Panc1 (cell line): ENCODE measurements at places on chromosomes 1 and 21. TPM values are rescaled to one million over a fixed set of nuclear protein-coding genes. Genes with fewer than 3 reads are reported as not detected.

GRCh38 chr1:86394416-86394815 lies 1.7 kb downstream of the ODF2L start:
- peak overlapping the region; percentile 68 for H3K27ac ChIP-seq
- H3K4me3 ChIP-seq = peak overlapping the region; percentile 93
- H3K36me3 ChIP-seq = no peaks in the 10 kb centered on the region
- peaks cover 14% of the 10 kb centered on the region for H3K4me1 ChIP-seq

- H3K36me3 ChIP-seq = no peaks in the 10 kb centered on the region
- H3K4me1 ChIP-seq = no peaks in the 10 kb centered on the region
- H3K4me3 ChIP-seq = no peak overlapping the region
- no peak overlapping the region for H3K27ac ChIP-seq
These were observed 34.1 kb upstream of the LHX4 start for GRCh38 chr1:180195916-180196315.

DNA sequence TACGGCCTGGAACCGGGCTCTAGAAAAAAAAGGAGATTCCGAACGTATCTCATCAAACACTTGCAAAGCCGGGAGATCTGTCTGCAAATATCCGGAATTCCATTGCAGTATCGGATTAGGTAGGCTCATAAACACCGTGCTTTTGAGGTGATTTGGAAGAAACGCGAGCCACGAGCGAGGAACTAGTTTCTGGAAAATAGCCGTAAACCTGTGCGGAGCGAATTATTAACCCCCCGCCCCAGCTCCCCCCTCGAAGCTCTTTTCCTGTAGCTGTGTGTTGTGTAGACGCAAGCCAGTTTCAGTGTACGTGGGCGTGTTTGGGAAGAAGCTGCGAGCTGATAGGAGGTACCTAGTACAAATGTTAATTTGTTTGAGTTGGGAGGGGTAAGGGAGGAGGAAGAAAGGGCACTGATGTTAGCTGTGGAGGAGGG lies 1.1 kb downstream of the RALGPS2 start:
- H3K4me1 ChIP-seq = 0 out of 2 replicates have a peak, but pooled peaks cover 7% of the 10 kb centered on the region
- peak overlapping the region; percentile 71 for H3K4me3 ChIP-seq
- H3K27ac ChIP-seq = no peak overlapping the region
- H3K36me3 ChIP-seq = peaks cover 2% of the 10 kb centered on the region; the same call in 1 of the 2 replicates
- DNase-seq = peak; percentile 30
- H3K27me3 ChIP-seq = peaks cover 28% of the 10 kb centered on the region

GRCh38 chr1:221117548-221117951 lies 238.3 kb downstream of the HLX start:
- H3K4me3 ChIP-seq = no peak overlapping the region
- no peaks in the 10 kb centered on the region for H3K36me3 ChIP-seq
- H3K4me1 ChIP-seq = no peaks in the 10 kb centered on the region
- H3K27ac ChIP-seq = no peak overlapping the region
- H3K27me3 ChIP-seq = no peaks in the 10 kb centered on the region
- DNase-seq = no peak

- H3K27me3 ChIP-seq = peaks cover 2% of the 10 kb centered on the region
- DNase-seq = no peak
- no peak overlapping the region for H3K4me3 ChIP-seq
- H3K36me3 ChIP-seq = no peaks in the 10 kb centered on the region
These were observed 203.4 kb downstream of the TNR start for GRCh38 chr1:175539986-175540385.

The ATP1A4 gene
- total RNA-seq = not detected

The KCNE2 gene
- total RNA-seq = not detected
